Immature natural killer cell (primary cell): ENCODE measurements at places on chromosomes 12 and 14. TPM values are rescaled to one million over a fixed set of nuclear protein-coding genes. Genes with fewer than 3 reads are reported as not detected.

GRCh38 chr14:33933386-33933933 lies 17.4 kb downstream of the EGLN3 start:
- no peak for DNase-seq

- no peak for DNase-seq
Measured at GRCh38 chr12:98385641-98386040, 129.7 kb upstream of the TMPO start.

DNA sequence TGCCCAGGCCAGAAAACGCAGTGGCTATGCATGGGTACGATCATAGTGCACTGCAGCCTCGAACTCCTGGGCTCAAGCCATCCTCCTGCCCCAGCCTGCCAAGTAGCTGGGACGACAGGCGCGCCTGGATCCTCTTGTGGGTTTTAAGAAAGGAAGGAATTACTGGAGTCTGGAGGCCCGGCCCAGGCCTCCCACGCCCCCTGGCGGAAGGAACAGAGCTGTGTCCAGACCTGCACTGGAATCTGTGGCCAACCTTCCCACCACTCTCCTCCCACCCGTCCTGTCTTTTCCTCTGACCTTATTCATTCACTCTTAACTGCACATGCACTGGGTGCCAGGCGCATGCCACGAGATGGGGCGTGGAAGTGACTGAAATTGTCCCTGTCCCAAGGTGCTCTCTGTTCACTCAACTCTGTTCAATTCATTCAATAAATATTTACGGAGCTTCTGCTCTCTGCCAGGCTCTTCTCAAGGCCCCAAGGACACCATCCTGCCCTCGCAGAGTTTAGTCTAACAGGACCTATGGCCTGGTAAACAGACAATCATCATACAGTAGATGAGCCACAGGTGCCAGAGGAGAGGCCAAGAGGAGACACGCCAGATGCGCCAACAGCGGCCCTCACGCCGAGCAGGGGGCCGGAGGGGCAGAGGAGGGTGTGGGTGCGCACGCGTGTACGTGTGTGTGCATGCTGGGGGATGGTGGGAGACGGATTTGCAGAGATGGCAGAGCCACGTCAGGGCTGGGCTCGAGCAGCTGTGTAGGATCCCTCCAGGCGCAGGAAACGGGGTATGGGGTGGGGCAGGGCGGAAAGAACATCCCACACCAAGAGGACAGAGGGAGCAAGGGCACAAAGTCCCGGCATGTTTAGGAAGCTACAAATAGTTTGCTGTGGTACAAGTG lies 13.7 kb upstream of the TMEM106C start:
- peak; percentile 40 for DNase-seq

DNA sequence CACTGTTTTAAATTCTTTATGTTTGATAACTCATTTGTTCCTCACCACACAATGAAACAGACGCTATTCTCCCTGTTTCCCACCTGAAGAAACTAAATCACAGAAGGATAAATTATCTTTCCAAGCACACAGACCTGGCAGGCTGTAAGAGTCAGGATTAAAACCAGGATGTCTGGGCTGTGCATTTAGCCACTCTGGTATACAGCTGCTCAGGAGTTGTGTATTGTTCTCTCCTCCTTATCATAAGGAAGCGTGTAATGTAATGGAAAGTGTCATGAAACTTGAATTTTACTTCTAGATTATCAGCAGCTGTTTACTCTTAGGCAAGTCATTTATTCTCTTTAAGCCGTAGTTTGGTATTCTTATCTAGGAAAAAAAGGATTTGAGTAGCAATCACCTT lies 154.8 kb upstream of the LRIG3 start:
- no peak for DNase-seq

DNA sequence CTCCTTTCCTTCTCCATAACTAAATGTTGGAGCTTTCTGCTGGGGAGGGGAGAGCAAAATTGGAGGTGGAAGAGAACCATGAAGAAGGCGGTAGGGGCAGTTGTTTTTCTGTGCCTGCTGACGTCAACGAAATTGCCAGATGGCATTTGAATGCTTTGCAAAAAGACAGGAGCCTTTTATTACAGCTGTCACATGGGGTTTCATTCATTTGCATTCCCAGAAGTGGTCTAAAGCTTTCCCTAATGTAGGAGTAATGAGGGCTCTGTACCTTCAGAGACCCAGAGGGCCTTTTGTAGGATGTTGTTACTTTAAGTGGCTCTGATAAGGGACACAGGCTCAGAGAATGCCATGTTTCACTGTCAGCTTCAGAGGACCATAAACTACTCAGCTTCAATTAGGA lies 107.1 kb upstream of the SLCO1C1 start:
- no peak for DNase-seq

The LYZ gene
- polyA plus RNA-seq, result 17.8 TPM

The CLEC12A gene
- 4.3 TPM for polyA plus RNA-seq

The MIP gene
- polyA plus RNA-seq, result 0.15 TPM

The CCDC38 gene
- polyA plus RNA-seq, result not detected

The TPH2 gene
- polyA plus RNA-seq, result not detected
